ENCODE measurements at places on chromosomes 4 and X.

DNA sequence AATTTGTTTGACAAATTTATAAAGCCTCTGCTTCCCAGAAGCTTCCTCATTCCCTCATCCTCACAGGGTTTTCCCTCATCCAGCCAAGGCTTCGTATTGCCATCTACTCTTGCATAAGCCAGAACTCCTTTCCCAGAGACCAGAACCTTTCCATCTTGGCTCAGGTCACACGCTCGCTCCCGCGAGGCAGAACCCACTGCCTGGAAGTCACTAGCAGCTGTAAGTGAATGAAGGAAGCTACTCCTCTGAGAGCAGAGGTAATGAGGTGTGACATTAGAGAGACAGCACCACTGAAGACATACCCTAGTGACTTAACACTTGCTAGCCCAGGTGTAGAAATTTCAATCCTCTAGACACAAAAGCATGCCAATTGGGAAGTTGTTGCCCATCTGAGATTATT, 52.5 kb downstream of the LHFPL1 start:
- no peak for DNase-seq

GRCh38 chrX:19697416-19697815, 182.1 kb upstream of the MAP3K15 start:
- no peak for DNase-seq

- no peak for DNase-seq
Measured at GRCh38 chr4:13918991-13919441, 291.5 kb upstream of the BOD1L1 start.

- DNase-seq, result no peak
Measured at GRCh38 chrX:109632906-109633504, 8.0 kb upstream of the KCNE5 start.

DNA sequence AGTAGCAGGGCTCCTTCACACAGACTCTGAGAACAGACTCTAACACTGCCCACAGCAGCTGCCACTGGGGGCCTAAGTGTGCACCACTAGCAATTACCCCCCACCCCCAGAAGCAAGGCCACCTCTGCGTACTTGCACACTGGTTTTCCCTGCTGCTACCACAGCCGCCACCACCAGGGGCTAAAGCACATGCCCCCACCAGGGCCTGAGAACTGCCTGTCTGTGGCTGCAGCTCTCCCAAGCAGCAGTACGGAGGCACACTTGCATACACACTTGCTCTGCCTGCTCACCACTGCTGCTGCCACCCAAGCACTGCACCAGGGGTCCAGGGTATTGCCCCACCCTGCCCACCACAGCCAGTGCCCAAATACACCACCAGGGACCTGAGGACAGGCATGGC, 59.6 kb downstream of the SCML2 start:
- no peak for DNase-seq

GRCh38 chr4:70559211-70559830, 32.7 kb upstream of the AMBN start:
- DNase-seq, result no peak

DNA sequence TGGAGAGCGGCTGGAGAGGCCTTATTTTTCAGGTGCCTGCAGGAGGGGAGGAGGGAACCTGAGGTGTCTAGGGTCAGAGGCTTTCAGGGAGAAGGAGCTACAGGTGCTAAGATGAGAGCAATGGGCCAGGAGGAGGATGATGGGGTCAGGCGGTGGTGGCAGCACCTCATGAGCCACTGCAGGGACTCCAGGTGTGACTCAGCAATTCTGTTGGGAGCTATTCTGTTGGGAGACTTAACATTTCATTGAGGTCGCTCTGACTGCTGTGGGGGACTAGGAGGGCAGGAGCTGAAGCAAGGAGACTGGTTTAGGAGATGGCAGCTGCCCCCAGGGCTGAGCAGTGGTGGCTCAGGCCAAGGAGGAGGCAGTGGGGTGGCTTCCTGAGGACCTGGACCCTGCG, 65.0 kb downstream of the CLDN34 start:
- no peak for DNase-seq

GRCh38 chr4:84451546-84451945, 47.5 kb downstream of the NKX6-1 start:
- DNase-seq, result no peak

DNA sequence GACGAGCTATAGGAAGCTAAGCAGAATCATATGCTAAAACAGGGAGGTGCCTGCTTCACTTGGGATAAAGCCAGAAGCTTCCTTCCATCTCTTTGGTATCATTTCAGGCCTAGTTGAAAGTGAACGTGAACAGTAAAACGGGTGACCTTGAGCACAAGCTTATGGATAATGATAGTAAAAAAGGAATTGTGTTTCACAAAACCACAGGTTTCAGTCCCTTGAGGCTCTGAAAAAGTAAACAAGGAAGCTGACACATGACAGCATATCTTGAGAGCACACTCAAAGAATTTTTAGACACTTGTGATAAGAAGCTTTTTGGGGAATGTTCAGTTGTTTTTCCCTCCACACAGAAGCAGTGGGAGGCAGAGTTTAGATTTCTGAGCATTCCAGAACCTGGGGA, 286.1 kb downstream of the DCHS2 start:
- DNase-seq, result no peak

DNA sequence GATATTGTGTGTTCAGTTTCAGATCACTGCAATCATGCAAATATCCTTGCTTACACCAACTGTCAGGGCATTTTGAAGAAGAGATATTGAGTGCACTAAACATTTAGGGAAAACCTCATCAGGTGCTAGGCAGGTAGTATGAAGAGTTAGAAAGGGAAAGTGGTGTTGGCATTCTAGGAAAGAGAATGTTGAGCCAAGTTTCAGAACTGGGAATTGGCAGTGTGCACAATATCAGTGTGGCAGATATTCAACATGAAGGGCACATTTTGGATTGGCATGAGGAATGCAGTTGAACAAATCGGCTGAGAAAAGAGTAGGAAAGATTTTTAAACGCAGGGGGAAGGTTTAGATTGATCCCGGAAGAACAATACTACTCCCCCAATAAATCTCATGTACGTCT, 43.4 kb upstream of the SMAD1 start:
- DNase-seq, result no peak

GRCh38 chr4:141563723-141564122, 72.7 kb upstream of the IL15 start:
- no peak for DNase-seq

- no peak for DNase-seq
Measured at GRCh38 chr4:89119166-89119565, 7.8 kb downstream of the TIGD2 start.

DNA sequence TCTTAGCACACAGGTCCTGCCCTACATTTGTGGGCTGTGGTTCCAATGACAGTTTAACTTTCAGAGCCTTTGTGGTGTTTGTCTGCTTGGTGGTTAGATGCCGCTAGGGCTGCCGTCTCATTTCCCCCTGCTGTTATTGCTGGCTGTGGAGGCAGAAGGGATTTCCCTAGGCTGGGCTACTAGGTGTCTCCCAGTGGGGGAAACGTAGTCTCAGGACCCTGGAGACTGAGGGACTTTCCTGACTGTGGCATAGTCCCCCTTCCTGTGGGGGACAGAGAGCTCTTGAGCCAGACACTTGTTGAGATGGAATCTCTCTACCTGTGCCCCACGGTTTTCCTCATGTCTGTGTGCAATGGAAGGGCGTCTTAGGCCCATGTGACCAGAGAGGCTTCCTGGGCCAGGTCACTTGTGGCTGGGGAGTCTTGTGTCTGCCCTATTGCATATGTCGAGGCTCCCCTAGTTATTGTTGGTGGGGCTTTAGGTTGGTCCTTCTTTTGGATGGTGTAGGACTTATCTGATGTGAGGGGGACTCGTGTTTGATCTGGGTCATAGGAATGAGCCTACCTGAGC, 68.2 kb downstream of the ARHGAP10 start:
- DNase-seq, result peak; percentile 73

DNA sequence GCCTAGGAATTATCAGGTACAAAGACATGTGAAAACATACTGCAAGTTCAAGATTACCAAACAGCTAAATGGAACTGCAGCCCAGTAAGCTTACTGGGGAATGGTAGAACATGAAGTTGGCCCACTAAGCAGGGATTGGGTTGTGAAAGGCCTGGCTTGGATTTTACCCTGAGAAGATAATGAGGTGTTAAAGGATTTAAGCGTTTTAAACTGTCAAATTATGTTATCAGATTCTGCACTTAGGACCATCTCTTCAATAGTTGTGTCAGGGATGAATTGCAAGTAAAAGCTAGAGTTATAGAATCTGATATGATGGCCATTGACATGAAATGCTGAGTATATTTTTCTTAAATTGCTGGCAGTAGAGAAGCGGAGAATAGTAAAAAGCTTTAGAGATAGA, 225.7 kb downstream of the GRID2 start:
- no peak for DNase-seq

DNA sequence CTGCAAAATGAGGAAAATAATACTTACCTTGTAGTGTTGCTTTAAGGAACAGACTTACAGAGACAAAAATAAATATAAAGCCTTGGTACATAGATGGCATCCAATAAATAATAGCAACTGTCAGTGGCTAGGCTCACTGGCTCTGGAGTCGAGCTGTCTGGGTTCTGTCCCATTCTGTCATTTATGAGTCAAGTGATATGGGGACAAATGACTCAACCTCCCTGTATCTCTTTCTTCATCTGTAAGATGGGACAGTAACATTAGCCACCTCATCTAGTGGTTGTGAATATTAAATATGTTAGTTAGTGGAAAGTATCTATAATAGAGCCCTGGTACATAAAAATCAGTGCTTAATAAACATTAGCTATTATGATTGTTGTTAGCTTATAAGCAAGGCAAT, 16.7 kb upstream of the GATB start:
- no peak for DNase-seq
